T-helper 9 cell (primary cell): ENCODE measurements at places on chromosomes 3 and 15.

DNA sequence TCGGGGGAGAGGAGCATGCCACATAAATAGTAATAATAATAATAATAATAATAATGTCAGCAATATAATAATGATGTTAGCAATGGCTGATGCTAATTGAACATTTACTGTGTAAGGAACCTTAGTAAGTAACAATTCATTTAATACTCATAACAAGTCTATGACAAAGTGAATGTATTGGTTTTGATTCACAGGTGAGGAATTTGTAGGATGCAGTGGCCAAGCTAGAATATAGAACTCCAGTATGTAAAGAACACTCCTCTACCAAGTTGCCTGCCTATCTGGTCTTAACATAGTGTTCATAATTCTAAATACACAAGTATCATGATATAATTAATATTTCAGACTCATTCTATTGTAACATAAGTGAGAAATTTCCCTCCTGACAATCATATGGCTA lies 1016.5 kb downstream of the ROBO1 start:
- DNase-seq = no peak

GRCh38 chr3:112647122-112647521 lies 6.2 kb upstream of the CCDC80 start:
- DNase-seq = no peak

DNA sequence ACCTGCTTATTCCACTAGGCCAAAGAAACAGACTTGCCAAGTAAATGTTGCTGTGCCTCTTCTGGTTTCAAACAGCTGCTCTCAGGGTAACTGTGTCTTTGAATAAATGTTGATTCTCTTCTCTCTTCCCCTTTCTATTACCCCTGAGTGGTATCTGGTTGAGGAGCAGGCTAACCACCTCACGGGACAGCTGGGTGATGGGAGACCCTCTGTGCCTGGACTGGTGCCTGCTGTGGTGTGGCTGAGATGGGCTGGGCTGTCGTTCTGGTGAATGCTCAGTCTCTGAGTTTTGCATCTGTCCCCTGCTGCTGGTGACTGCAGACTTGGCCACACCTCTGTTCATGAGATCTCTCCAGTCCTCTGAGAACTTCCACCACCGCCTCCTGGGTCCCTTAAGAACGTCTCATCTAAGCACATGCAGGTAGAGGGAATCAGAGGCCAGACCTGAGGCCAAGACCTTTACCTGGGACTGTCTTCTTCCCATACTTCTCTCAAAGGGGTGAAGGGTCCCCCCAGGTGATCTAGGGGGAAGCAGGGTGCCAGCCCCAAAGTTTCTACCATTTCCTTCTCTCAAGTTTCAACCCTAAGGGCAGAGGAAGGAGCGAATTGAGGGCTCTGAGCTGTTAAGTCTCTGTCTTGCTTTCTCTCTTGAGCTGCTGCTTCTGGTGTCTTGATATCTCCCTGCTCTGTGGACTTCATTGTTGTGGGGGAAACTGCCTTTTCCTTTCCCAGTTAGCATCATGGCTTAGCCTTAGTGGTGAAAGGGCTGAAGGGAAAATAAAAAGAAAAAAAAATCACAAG lies 252.9 kb downstream of the EBLN2 start:
- DNase-seq = no peak

GRCh38 chr3:26589678-26590077 lies 32.9 kb upstream of the LRRC3B start:
- DNase-seq = no peak

GRCh38 chr3:126851934-126852333 lies 131.0 kb upstream of the PLXNA1 start:
- DNase-seq = no peak

DNA sequence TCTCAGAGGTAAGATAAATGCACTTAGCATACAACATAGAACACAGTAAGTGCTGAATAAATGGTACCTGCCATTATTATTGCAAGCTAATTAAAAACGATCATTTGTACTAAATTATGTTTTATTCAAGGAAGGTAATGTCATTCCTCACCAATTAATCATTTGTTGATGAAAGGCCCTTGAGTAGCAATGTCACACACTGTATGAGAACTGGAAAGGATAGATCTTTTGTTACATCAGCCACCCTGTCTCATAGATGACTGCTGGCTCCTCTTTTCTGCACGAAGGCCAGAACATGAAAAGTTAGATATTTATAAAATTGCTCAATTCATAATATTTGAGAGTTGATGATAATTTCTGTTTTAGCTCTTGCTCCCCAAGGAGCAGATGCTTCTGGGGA lies 415.4 kb downstream of the RBMS3 start:
- DNase-seq = no peak
